ENCODE measurements at places on chromosomes 1 and 21.

GRCh38 chr1:187928288-187928687 is 1099.5 kb downstream of the PLA2G4A start:
- DNase-seq = no peak

DNA sequence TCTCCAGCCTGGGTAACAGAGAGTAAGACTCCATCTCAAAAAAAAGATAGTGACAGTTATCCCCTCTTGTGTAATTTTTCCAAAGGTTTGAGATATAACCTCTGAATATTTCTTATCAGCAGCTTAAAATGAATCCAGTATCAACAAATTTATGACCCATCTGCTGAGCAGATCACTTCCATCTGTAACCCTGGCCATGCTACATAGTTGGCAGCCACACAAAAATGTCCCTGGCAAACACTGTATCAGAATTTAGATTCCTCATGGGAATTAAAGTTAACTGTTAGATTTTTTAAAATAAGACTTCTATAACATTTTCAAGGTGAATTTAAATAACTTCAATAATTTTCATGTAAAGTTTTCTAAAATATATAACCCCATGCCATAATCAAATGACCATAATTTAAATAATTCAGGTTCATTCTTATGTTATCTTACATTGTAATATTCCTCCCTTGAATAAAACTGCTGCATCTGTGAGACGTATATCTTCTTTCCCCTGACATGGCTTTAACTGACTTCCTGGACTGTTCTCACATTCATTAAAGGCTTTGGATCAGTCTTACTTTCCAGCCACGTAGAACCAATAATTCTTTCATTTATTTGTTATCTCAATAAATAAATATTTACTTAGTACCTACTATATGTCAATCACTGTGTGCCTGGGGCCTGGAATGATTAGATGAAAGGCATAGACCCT is 5.3 kb upstream of the PRPF38B start:
- no peak for DNase-seq

GRCh38 chr1:214623430-214623829 is 20.4 kb downstream of the CENPF start:
- DNase-seq = no peak

- DNase-seq = no peak
Observed at GRCh38 chr1:191993549-191993948, 164.7 kb upstream of the RGS18 start.

- DNase-seq = no peak
Observed at GRCh38 chr21:30216041-30216723, at the start of gene CLDN8. Gene CLDN8 (minus strand): TSS chr21:30216097. CDS start chr21:30215925, 172 bp downstream.
